CD4-positive, alpha-beta memory T cell (primary cell): ENCODE measurements at places on chromosomes 3 and 15. TPM values are rescaled to one million over a fixed set of nuclear protein-coding genes. Genes with fewer than 3 reads are reported as not detected.

The TRAK1 gene
- total RNA-seq = 15.9 TPM

The INSYN1 gene
- total RNA-seq = not detected

The EIF1B gene
- 61.2 TPM for total RNA-seq

DNA sequence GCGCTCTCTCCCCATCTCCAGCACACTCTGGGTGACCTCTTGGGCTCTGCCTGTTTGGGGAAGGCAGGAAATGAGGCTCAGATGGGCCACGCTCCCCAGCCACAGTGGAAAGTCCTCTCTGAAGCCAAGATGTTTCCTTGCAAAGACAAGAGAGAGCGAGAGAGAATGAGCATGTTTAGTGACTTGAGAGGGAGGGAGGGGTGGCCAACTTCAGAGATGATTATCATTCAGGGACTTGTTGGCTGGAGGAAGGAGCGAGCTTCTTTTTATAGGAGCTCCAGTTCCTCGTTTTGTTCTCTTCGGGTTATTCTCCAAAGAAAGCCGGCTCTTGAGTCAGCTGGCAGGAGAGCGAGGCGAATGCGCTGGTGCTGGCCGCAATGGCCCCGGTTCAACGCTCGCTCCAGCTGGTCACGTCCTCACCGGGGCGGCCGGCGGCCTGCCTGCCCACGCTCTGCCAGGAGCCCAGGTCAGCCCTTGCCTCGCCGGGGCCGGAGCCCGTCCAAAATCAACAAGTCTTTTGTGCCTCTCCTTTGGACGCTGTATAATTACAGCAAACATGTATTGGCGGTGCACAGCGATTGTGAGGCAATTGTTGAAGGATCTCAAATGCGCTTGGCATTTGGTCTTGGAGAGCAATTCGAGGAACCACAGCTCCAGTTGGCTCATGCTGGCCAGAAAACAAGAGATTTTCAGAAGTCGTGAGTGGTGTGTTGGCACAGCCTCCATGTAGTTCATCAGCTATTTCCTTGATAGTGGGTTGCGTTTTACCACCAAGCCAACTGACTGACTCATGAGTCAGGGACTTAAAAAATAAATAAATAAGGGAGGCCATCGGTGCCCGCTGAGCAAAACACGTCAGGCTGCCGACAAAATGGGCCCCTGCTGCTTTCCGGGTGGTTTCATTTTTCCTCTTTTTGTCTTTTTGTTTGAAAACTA is 288.6 kb downstream of the UACA start:
- H3K36me3 ChIP-seq = no peaks in the 10 kb centered on the region
- no peak overlapping the region for H3K27ac ChIP-seq
- DNase-seq = peak; percentile 66
- no peaks in the 10 kb centered on the region for H3K27me3 ChIP-seq
- peak overlapping the region; percentile 29 for H3K4me3 ChIP-seq

- no peak overlapping the region for H3K27ac ChIP-seq
- no peaks in the 10 kb centered on the region for H3K27me3 ChIP-seq
- H3K4me1 ChIP-seq = no peaks in the 10 kb centered on the region
- no peak overlapping the region for H3K4me3 ChIP-seq
Observed at GRCh38 chr15:91698241-91698640, 155.3 kb upstream of the SLCO3A1 start.

DNA sequence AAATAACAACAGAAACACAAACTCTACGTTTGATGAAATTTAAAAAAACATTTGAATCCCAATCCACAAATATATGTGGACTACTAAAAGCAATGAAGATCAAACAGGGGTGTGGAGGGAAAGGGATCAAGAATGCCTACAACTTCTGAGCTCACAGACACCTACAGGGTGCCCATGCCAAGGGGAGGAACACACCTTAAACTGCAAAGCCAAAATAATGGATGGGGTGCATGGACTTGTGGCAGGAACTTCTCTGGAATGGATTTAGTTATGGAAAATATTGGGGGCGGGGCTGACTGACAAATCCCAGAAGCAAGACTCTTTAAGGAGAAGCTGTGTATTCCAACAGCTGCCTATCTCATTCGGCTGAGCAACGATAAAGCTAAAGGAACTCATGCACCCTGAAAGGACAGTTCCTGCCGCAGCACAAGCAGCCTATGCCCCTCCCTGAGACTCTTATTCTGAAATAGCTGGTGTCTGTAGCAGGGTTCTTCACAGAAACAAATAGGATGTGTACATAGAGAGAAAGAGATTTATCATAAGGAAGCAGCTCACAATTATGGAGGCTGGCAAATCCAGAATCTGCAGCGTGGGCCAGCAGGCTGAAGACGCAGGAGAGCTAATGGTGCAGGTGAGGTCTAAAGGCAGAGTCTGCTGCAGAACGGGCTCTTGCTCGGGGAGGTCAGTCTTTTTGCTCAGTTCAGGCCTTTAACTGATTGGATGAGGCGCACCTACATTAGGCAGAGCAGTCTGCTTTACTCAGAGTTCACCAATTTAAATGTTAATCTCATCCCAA is 24.5 kb upstream of the PLA2G4D start:
- no peaks in the 10 kb centered on the region for H3K27me3 ChIP-seq
- no peak for DNase-seq
- no peaks in the 10 kb centered on the region for H3K36me3 ChIP-seq
- H3K4me1 ChIP-seq = no peaks in the 10 kb centered on the region

DNA sequence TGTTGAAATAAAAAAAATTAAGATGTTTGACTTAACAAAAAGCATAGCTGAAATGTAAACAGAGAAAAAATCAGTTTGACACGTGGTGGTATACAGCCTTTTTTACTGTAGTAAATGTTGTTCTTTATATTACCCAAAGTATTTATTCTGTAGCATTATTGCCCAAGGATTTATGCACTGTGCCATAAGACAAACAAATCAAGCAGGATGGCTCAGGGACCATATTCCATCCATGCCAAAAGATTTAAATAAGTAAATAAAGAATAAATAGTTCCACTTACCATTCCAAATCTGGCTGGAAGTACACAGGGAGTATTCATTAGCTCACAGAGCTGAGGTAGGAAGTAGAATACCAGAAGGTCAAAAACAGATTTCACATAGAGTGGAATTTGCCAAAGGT is 666.7 kb upstream of the CADM2 start:
- DNase-seq = no peak
- H3K4me3 ChIP-seq = no peak overlapping the region
- no peak overlapping the region for H3K27ac ChIP-seq
- H3K4me1 ChIP-seq = no peaks in the 10 kb centered on the region
- no peaks in the 10 kb centered on the region for H3K36me3 ChIP-seq

DNA sequence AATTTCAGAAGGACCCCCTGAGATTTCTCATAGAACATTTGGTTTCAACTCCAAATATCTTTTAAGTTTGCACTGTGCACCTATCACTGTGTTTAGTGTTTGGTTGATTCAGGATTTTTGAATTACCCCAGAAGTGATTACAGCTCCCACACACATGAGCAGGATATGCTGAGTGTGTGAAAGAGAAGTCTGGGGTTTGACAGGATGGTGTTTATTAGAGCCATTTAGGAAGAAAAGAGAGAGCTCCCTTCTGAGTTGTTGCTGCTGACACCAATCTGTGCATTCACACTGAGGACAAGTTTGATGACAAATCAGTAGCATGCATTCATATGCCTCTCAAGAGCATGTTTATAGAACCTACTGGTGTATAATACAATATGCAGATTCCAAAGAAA is 118.1 kb downstream of the RPL22L1 start:
- no peak overlapping the region for H3K27ac ChIP-seq
- no peaks in the 10 kb centered on the region for H3K27me3 ChIP-seq
- H3K4me3 ChIP-seq = no peak overlapping the region
- no peak for DNase-seq
- no peaks in the 10 kb centered on the region for H3K36me3 ChIP-seq
- no peaks in the 10 kb centered on the region for H3K4me1 ChIP-seq

DNA sequence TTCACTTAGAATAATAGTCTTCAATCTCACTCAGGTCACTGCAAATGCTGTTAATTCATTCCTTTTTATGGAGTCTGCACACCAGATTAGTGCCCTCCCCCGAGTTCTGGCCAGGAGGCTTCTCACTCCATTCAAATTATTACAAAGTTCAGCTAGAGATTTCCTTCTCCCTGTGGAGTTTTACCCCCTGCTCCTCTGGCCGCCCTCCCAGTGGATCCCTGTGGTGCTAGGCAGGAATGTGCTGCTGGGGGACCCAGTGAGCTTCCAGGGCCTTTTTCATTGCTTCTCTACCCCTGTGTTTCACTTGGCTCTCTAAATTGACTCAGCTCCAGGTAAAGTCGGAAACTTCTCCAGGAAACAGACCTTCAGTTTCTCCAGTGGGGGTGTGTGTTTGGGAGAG is 42.7 kb upstream of the CD200R1L start:
- H3K4me3 ChIP-seq = no peak overlapping the region
- H3K27ac ChIP-seq = no peak overlapping the region
- DNase-seq = no peak
- H3K27me3 ChIP-seq = no peaks in the 10 kb centered on the region

The EXD1 gene
- total RNA-seq = not detected

- H3K27ac ChIP-seq = no peak overlapping the region
- H3K27me3 ChIP-seq = no peaks in the 10 kb centered on the region
- DNase-seq = no peak
- H3K4me1 ChIP-seq = peaks cover 42% of the 10 kb centered on the region
- no peaks in the 10 kb centered on the region for H3K36me3 ChIP-seq
Observed at GRCh38 chr3:187921391-187922074, 176.3 kb upstream of the BCL6 start.

DNA sequence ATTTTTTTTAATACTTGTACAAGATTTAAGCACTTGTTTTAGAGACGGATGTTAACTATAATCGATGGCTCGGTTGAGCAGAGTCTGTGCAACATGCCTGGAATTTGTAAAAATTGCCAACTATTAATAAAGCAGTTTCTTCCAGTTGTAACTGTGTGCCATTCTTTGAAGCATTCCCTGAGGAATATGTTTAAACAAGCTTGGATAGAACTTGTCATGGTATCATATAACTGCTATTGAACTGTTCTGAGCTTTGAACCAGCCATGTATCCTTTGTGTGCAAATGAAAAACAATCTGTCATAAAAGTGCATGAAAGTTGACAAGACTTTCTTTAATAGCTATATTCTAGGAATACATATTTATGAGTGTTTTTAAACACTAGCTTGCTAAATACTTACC is 45.8 kb upstream of the UBE2E2 start:
- H3K4me1 ChIP-seq = no peaks in the 10 kb centered on the region
- H3K27me3 ChIP-seq = no peaks in the 10 kb centered on the region
- no peak for DNase-seq
- H3K4me3 ChIP-seq = no peak overlapping the region
- no peak overlapping the region for H3K27ac ChIP-seq

GRCh38 chr15:51726302-51727073 is 11.0 kb downstream of the LYSMD2 start:
- DNase-seq = no peak
- H3K27me3 ChIP-seq = no peaks in the 10 kb centered on the region
- peaks cover 4% of the 10 kb centered on the region for H3K36me3 ChIP-seq
- H3K27ac ChIP-seq = no peak overlapping the region
- H3K4me3 ChIP-seq = no peak overlapping the region

The ZXDC gene
- 58.2 TPM for total RNA-seq

- no peak for DNase-seq
- no peak overlapping the region for H3K4me3 ChIP-seq
- H3K4me1 ChIP-seq = peaks cover 14% of the 10 kb centered on the region
- H3K27ac ChIP-seq = no peak overlapping the region
- no peaks in the 10 kb centered on the region for H3K27me3 ChIP-seq
Observed at GRCh38 chr15:89140595-89140994, 52.3 kb downstream of the ABHD2 start.

The RARB gene
- total RNA-seq = not detected

DNA sequence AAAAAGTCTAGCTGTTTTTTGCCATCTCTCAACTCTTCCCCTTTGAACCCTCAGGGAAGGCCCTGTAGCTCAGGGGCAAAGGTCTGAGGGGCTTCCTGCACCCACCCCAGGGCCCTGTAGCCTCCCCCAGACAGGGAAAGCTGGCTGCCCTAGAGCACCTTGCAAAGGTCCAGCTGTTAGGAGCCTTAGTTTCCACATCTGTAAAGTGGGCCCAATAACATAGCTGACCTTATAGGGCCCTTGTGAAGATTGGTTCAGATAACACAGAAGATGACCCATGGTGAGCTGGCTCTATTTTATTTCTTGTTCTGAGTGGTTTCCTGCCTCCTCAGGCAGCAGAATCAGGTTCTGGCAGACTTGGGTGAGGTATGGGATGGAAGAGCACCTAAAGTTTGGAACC is 55.2 kb upstream of the SMAD6 start:
- no peaks in the 10 kb centered on the region for H3K27me3 ChIP-seq
- H3K36me3 ChIP-seq = no peaks in the 10 kb centered on the region
- no peak overlapping the region for H3K27ac ChIP-seq
- DNase-seq = no peak
- no peaks in the 10 kb centered on the region for H3K4me1 ChIP-seq
- no peak overlapping the region for H3K4me3 ChIP-seq

DNA sequence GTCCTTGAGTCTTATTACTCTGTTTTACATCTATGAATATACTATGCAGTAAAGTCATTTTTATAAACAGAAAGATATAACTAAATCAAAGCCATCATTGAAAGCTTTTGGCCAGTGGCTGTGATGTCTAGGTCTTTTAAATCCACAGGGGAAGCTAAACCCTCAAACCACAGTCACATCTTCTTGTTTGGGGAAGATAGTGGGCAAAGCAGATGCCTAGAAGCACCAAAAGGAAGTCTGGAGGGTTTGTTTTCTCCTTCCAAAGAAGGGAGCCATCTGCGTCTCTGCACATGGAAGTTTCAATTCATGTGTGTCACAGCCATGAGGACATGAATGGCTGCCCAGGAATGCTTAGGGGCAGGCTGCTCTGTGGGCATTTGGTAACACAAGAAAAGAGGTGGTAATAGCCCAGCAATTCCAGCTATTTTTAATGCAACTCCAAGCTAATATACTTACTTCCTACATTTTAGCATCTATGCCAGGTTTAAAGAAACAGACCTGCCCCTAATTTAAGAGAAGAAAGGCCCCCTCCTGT is 322.2 kb downstream of the SLC9A9 start:
- H3K27me3 ChIP-seq = no peaks in the 10 kb centered on the region
- no peak overlapping the region for H3K4me3 ChIP-seq
- H3K36me3 ChIP-seq = no peaks in the 10 kb centered on the region
- H3K4me1 ChIP-seq = no peaks in the 10 kb centered on the region
- no peak overlapping the region for H3K27ac ChIP-seq
- no peak for DNase-seq

The GCNT3 gene
- total RNA-seq = not detected

The POPDC2 gene
- total RNA-seq = 7.3 TPM

DNA sequence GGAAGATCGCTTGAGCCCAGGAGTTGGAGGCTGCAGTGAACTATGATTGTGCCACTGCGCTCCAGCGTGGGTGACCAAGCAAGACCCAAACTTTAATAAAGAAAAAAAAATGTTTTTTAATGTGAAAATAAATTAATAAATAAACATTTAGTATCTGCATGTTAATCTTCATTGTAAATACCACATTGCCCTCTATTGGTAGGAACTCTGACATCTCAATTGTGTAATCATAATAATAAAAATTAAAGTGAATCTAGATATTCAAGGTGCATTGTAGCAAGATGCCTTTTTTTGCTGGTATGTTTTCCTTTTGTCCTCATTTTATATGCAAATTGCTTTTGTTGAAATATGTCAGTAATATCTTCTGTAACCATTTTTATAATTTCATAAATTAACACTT is 95.0 kb upstream of the LIMD1 start:
- no peak for DNase-seq
- H3K4me3 ChIP-seq = no peak overlapping the region
- H3K4me1 ChIP-seq = no peaks in the 10 kb centered on the region
- peaks cover 7% of the 10 kb centered on the region for H3K36me3 ChIP-seq
- no peaks in the 10 kb centered on the region for H3K27me3 ChIP-seq

The PYGO1 gene
- total RNA-seq = not detected

GRCh38 chr3:66582721-66583423 is 82.0 kb upstream of the LRIG1 start:
- H3K27me3 ChIP-seq = no peaks in the 10 kb centered on the region
- peak; percentile 75 for DNase-seq
- H3K4me3 ChIP-seq = no peak overlapping the region
- peaks cover 21% of the 10 kb centered on the region for H3K4me1 ChIP-seq
- H3K36me3 ChIP-seq = no peaks in the 10 kb centered on the region

The P3H2 gene
- not detected for total RNA-seq

The TMEM41A gene
- total RNA-seq = 28.0 TPM
